Activated effector memory CD4-positive, alpha-beta T cell treated with anti-CD3 and anti-CD28 coated beads, Interleukin-2, amount 50 U/mL, for 16 hours (primary cell): ENCODE measurements at places on chromosomes 11 and 22.

DNA sequence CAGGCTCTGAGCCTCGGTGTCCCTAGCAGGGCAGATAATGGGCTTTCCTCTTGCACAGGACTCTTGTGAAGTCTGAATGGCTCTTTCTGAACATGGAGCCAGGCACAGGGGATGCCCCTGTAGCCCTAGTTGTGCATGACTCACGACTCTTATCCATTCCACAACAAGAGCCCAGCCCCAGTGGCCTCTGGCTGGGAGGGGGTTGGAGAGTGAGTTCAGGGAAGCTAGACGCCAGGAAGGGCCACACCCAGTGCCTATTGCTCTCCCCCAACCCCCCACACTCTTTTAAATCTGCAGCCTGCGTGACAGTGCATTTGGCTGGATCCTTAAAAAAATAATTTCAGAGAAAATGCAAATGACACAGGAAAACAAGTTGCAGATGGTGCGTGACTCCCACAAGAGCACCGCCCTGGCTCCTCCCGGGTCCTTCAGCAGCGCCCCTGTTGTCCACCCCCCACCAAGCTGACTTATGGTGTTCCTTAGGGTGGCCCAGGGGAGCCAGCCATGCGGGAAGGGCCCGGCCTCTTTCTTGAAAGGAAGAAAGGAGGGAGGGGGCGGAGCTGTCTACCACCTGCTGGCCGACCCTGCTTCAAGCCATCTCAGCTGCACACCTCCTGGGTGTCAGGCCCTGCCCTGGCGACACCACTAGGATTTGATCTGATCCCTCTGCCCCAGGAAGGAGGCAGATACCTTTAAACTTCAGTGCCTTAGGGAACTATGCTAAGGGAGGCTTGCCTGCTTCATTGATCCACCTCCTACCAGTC lies 74.7 kb downstream of the MN1 start:
- DNase-seq = peak; percentile 24

- no peak for DNase-seq
Measured at GRCh38 chr11:77051511-77051910, 15.3 kb upstream of the CAPN5 start.

GRCh38 chr11:17595526-17596309 lies 48.7 kb downstream of the OTOG start:
- DNase-seq = peak; percentile 46

DNA sequence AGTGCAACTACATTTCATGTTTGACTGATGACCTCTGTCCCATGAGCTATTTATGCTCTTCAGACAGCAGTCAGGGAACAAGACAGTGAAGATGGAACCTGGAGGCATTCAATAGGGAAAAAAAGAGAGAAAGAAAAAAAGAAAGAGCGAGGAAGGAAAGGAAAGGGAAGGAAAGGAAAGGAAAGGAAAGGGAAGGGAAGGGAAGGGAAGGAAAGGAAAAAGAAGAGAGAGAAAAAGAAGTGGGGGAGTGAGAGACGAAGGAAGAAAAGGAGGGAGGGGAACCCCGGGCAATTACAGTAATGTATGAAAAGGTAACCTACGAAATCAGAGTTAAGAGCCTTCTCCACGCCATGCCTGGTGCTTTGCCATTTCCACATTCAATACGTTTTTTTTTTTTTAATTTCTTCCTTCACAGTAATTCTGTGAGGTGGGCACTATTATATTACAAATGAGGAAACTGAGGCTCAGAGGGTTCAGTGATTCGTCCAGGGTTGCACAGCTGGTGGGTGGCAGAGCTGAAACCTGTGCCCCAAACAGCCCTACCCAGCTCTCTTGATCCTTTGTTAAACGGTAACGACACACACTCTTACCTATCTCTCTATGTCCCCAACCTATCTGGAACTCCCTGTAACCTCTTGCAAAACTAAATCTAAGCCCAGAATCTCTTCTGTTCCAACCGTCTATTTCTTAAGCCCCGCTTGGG lies 39.3 kb downstream of the ETS1 start:
- no peak for DNase-seq

GRCh38 chr11:114442536-114442935 lies 3.3 kb downstream of the REXO2 start:
- DNase-seq = no peak

DNA sequence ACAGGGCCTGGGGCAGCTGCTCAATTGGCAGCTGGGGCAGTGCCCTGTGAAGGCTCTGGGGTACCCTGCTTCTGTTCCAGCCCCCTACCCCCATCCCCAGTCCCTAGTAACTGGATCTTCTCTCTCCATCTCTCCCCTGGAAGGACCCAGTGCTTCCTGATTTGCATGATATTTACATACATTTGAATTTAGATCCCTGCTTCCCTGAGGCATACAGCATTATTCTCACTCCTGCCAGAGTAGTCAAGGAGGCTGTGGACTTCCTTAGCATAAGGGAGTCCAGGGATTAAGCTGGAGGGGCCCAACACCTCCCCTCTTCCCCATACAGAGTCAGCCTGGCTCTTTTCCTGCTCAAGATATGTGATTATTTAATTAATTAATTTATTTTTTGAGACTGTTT lies 24.7 kb downstream of the TEF start:
- DNase-seq = no peak

DNA sequence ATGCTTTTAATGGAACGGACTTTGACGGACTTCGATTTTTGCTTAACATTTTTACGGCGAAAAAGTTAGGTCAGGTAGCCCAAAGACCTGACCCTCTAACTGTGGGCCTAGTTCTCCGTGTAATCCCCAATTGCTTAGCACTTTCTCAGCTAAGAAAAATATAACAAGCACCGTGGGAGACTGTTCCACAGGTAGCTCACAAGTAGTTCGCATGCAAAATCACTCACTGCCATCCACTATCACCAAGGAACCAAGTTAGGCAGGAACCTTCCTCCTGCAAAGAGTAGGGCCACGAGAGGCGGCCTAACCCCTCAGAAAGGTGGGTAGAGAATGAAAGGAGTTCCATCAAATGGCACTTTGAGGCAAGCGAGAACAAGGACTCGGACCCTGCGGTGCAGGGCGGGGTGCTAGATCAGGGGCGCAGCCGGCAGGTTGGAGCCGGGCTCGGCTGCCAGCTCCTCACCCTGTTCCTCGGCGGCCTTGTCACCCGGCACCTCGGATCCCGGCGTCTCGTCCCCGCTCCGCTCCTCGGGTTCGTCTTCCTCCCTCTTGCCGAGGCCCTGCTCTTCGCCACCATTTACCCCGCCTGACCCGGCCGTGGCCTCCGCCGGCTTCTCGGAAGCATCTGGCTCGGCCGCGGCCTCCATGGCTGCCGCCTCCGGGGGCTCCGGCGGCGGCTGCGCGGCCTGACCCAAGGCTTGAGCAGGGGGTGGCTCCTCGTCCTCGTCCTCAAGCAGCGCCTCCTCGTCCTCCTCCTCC lies 922 bp downstream of the HNRNPUL2 start:
- no peak for DNase-seq

DNA sequence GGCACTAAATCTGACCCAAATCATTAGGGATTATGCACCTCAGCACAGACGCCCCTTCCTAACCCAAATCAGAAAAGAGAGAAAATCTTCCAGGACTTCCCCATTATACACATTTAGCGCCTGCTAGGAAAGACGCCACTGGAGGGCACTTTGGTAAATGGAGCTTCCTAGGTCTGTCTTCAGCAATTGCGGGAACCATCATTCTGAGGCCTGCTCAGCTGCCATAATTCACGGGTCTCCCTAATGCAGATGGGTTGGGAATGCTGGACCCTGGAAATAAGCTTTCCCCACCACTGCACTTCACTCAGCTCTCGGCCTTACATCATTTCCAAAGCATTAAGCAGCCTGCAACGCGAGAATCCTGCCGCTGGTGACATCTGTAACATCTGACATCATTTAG lies 86.2 kb upstream of the OPCML start:
- DNase-seq = no peak

DNA sequence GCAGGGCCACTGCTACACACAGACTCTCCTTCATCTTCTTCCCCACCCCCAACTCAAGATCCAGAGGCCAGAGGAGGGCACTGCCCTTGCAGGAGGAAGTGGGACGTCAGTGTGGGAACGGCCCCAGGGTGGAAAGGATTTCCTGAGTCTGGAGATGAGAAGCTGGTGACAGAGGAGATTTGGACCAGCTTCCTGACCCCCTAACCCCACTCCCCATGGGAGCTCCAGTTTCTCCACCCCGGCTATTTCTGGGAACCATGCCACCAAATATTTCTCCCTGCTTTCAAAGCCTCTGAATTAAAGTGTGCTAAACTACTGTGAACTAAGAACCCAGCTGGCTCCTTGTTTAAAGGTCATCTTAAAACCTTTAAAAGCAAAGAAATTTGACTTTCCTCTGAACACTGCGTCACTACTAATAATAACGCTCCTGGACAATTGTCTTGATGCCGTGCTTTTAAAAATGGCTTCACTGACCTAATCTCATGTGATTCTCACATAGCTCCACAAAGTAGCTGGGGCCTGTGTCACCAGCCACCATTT lies 46.6 kb downstream of the CWC15 start:
- DNase-seq = no peak

DNA sequence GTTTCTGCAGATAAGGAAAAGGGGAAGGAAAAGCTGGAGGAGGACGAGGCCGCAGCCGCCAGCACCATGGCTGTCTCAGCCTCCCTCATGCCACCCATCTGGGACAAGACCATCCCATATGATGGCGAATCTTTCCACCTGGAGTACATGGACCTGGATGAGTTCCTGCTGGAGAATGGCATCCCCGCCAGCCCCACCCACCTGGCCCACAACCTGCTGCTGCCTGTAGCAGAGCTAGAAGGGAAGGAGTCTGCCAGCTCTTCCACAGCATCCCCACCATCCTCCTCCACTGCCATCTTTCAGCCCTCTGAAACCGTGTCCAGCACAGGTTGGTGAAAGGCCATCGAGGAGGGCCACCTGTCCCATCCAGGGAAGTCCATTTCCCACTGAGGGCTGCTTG lies 5.6 kb downstream of the TEF start:
- DNase-seq = no peak

DNA sequence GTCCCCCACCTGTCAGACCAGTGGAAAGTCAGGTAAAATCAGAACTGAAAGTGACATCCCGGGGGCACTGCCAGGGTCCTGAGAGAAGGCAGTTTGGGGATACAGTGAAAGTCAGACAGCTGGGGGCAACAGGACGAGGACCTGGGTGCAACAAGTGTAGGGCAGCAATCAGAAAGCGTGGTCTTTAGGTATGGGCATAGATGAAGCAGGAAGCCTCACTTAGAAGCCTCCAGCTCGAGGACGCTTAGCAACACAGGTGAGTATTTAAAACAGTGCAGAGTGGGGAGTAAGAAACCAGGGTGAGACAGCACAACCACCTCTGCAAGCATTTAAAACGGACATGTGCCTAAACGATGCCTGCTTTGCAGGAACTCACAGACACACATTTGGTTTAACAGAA lies 64.6 kb upstream of the POU2AF1 start:
- DNase-seq = no peak

GRCh38 chr11:114614127-114614720 lies 18.6 kb upstream of the NXPE4 start:
- DNase-seq = no peak

- no peak for DNase-seq
Measured at GRCh38 chr11:122036018-122036417, 80.0 kb downstream of the BLID start.

DNA sequence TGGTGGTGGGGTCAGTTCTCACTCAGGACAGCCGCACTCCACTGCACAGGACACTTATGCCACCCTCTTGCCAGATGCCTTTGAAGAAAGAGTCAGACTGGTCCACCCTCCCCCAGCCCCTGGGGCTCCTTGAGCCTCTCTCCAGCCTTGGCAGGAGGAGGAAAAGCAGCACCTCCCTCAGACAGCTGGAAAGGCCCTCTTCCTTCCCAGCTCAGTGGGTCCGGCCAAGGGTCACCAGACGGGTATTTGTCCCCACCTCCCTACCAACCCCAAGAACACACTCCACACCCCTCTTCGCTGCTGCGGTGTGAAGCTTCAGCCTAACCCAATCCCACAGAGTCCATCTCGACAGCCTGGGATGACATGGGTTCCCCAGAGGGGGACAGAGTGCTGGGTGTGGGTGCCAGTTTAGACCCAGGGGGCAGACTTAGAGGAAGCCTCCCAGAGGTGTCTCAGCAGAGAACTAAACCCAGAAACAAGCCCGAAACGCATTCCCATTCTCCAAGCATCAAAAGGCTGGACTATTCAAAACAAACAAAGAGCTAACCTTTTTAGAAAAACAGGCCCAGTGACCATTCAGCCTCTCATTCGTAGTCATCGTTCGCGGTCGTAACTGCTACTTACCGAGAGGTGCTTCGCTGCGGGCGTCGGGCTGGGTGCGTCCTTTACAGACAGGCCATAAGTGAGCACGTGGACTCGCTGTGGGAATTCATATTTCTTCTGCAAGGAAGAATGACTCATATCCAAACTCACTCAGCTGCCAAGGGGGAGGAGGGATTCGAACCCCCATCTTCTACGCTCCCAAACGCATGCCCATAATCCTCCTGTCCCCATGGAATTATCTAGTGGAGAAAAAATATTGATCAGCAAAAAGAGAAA lies 57.5 kb upstream of the ANO1 start:
- DNase-seq = no peak

DNA sequence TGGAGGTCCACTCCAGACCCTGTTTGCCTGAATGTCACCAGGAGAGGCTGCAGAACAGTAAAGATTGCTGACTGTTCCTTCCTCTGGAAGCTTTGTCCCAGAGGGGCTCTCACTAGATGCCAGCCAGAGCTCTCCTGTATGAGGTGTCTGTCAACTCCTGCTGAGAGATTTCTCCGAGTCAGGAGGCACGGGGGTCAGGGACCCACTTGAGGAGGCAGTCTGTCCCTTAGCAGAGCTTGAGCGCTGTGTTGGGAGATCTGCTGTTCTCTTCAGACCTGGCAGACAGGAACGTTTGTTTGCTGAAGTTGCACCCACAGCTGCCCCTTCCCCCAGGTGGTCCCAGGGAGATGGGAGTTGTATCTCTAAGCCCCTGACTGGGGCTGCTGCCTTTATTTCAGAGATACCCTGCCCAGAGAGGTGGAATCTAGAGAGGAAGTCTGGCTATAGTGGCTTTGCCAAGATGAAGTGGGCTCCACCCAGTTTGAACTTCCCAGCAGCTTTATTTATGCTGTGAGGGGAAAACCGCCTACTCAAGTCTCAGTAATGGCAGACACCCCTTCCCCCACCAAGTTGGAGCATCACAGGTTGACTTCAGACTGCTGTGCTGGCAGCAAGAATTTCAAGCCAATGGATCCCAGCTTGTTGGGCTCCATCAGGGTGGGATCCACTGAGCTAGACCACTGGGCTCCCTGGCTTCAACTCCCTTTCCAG lies 99.4 kb downstream of the PDE3B start:
- DNase-seq = no peak
